Right cardiac atrium (tissue), 5 donors: ENCODE measurements at places on chromosomes 3 and 15. TPM values are rescaled to one million over a fixed set of nuclear protein-coding genes. Genes with fewer than 3 reads are reported as not detected.
A peak's percentile ranks its signal among the peaks of the same experiment; 100 is the strongest.

LRRIQ4 gene
- not detected for total RNA-seq

DNA sequence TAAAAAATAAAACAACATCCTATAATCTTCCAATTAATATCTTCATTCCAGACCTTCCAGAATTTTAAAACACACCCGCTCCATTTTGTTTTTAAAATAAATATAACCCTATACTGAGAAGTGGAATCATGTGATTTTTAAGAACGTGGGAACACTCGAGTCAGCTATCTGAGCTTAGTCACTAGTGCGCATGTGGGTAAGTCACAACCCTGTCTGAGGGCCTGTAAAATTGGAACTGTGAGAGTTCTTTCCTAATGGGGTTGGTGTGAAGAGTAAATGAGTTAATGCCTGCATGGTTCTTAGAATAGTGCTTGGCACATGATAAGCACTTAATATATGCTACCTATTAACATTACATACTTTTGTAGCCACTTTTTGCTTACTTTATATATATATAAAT, 19.9 kb upstream of the POLR2M start:
- no peak for DNase-seq

ALDH1A3 gene
- 9.5 TPM for total RNA-seq

DNA sequence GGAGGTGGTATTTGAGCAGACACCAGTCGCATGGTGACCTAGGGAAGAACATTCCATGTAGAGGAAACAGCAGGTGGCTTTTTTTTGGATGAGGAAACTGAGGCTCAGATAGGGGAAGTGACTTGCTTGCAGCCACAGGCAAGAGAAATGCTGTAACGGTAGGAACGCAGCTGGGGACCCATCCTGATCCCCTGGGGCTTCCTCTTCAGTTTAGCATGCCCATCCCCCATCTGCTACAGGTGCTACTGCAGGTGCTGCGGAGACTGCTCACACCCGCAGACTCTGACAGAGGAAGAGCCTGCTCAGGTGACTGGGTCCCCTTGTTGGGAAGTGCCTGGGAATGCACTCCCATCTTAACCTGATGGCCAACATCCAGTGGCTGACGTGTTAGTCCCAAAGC, 55.4 kb upstream of the SEC13 start:
- no peak for DNase-seq

DNA sequence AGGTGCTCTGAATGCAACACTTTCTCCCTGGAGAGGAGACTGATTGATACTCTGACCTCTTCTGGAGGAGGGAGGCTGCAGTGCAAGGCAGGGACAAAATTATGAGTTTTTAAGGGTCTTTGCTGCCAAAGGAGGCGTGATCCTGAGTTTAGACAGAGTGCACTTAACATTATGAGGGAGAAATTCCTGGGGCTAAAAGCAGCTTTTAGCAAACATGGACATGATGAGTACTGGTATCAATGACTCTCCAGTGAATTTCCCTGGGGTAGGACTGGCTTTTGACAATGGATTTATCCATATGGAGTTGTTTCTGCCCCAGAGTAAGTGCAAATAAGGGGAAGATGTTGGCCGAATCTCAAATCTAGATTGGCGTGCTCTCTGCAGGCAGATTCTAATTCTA, 133.1 kb downstream of the THSD4 start:
- no peak for DNase-seq

DNA sequence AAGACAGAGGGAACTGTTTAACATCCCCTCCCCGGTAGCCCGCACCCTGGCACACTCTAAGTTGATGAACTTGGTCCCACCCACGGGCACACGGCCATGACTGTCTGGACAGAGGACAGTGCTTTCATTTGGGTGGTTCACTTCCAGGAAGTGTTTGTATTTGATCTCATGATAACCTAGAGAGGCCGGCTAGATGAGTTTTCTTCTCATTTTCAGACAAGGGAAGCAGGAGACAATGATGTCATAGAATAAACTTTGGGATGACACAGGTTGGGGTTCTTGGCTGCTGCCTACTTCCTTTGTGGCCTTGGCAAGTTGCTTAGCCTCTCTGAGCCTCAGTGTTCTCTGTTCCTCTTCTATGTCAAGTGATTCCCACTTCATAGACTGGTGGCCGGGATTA, 16.1 kb upstream of the LYSMD4 start:
- DNase-seq, result peak; percentile 56

COL7A1 gene
- total RNA-seq, result 20.4 TPM

GRCh38 chr15:100728371-100729201, 126.2 kb downstream of the ASB7 start:
- DNase-seq, result no peak

- no peak for DNase-seq
Observed at GRCh38 chr3:158617982-158618875, 26.1 kb upstream of the GFM1 start.

- no peak for DNase-seq
Observed at GRCh38 chr3:169440926-169441325, 222.6 kb downstream of the MECOM start.

DNA sequence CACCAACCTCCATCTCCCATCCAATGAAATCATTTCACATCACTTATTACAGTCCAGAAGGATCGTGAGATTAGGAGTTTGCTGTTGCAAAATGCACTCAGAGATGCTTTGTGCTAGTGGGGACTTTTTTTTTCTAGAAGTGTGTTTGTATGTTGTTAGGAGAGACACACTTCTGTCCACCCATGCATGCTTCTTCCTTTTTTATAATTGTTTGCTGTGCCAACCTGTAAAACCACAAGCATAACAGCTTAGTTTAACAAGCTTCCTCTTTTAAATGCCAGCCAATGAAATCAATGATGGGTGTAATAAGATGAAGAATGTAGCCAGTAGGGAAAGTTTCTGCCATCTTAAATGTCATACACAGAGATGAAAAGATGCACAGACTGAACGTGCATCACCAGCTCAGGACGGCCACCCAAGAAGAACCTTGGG, 305.6 kb upstream of the STT3B start:
- DNase-seq, result no peak

GRCh38 chr3:133820889-133821675, 15.5 kb downstream of the SRPRB start:
- no peak for DNase-seq

- DNase-seq, result no peak
Observed at GRCh38 chr3:9416139-9416780, 18.8 kb downstream of the SETD5 start.

DNA sequence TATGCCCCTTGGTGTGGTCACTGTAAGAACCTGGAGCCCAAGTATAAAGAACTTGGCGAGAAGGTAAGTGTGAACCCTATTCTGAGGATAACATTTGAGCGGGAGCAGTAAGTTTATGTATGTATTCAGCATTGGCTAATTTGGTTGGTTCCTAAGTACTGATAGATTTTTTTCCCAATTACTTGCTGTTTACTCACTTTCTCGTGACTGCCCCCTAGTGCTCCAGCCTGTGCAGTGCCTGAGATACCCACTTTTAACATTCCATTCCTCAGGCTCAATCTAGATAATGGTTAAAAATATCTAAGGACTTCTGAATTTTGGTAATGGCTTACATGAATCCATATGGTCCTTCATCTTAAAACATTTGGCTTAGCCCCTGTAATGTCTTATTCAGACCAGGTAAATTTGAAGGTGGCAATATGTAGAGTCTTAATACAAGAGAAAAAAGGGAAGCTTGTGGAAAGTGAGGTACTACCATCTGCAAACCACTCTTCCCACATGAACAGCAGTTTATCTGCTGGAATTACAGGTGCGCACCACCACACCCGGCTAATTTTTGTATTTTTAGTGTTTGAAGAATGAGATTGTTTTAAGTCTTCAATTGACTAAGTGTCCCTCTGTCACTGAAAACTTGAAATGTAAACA, 7.1 kb downstream of the ELL3 start:
- DNase-seq, result peak; percentile 68

DNA sequence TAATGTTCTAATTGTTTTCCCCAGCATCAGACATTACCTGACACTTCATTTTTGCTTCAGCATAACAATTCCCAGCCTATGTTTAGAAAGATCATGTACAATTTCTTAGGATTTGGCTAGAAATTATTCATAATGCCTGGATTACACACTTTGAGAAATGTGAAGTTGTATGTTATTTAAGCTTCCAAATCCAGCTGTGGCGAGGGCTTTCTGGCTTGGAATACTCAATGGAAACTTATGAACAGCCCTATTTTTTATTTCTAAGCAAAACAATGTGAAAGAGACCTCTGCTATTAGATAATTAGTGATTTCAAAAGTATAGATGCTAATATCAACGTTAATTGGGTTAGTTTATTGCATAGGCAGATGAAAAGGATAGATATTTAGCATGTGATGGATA, 341.6 kb downstream of the ZNF385D start:
- no peak for DNase-seq

DNA sequence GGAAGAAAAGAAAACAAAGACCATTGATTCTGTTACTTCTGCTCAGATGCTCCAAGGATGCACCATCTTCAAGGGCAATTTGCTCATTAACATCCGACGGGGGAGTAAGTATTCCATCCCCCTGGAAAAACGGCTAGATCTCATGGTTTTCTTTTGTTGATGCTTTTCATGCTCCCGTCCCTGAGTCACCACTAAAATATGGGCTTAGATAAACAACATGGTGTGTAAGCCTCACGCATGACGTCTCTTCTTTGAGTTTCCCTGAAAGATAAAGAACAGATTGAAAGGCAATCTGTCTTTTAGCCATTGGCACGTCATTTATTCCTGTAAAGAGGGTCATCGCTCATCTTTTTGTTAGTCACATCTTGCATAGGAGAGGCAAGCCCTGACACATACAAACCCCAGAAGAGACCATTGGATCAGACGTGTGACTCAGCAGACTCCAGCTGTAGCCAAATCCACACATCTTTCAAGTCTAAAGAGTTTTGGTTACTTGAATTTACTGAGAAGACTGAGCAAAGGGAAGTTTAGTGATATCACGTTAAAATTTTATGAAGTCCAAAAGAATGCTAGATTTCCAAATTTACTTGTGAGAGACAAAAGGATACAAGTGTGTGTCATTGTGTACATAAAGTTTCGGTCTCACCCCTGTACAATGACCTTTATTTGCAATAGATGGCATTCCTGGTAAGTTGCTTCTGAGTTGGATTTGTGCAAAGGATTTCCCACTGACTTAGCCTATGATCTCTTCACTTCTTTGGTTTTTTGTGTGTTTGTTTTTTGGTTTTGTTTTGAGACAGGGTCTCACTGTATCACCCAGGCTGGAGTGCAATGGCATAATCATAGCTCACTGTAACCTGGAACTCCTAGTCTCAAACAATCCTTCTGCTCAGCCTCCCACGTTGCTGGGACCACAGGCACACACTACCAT, 110.5 kb downstream of the PGPEP1L start:
- no peak for DNase-seq

GRCh38 chr3:182626484-182627467, 166.5 kb upstream of the ATP11B start:
- no peak for DNase-seq

GPR176 gene
- total RNA-seq, result 1.4 TPM

GRCh38 chr15:67050062-67050461, 15.3 kb upstream of the SMAD3 start:
- DNase-seq, result no peak

TNIK gene
- total RNA-seq, result 27.4 TPM

GRCh38 chr3:21621181-21621651, 129.8 kb downstream of the ZNF385D start:
- no peak for DNase-seq

DNA sequence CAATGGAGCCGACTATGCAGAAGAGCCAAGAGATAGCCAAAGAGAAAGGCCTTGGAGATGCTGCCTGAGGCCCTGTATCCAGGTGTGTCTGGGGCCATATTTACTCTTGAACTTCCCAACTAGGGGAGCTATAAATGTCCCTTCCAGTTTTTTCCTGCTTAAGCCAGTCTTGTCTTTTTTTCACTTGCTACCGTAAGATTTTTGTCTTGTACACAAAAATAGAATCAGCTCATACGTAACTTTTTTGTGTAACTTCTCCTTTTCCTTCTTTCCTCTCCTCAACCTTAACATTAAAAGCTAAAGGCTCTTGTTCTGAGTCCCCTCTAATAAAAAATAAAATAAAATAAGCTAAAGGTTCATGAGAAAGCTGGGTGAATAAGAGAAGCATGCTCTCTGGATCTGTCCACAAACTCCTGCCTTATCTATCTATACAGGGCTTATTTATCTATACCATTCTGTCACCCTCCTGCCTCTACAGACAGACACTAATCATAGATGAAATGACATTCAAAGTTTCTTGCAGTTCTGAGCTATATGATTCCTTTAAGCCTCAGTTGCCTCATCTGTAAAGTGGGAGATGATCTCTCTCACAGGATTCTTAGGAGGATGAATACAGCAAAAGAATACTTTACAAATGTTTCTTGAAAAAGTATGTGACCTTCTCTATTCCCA, 4.6 kb downstream of the SUMF1 start:
- DNase-seq, result no peak

GRCh38 chr3:115968871-115969270, 345.6 kb downstream of the GAP43 start:
- no peak for DNase-seq

- no peak for DNase-seq
Observed at GRCh38 chr3:65484964-65485363, 553.8 kb downstream of the MAGI1 start.

TMEM44 gene
- total RNA-seq, result 11.3 TPM

DNA sequence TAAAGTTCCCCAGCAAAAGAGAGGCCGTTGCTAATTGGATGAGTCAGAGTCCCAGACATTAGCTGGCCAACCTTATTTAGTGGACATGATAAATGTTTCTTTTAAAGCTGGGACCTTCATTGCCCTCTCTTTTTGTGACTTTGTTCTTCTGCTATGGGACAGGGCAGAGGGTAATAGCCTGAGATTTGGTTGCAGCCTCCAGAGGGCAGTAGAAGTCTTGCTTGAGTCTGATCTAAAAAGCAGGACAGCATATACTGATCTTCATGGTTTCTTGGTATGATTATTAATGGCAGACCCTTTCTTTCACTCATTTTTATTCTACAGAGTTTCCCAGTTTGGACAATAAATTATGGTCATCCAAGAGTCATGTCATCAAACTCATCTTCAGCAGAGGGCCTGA, 25.1 kb upstream of the ZKSCAN7 start:
- DNase-seq, result no peak

DNA sequence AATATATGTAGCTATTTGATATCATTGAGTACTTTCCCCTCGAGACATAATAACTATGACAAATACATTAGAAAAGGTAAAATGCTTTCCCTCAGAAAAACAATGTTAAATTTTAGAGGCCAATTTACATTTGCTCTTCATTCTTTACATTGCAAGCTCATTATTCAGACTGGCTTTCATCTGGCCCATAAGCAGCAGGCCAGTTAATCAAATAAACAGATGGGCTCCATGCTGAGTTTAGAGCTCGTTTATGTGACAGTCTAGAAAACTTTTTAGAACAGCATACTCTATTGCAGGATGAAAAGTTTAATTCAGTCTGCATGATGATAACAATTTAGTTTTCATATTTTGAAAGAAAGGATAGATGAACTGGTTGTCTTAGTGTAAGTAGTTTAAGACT, 150.6 kb downstream of the DUT start:
- no peak for DNase-seq

DNA sequence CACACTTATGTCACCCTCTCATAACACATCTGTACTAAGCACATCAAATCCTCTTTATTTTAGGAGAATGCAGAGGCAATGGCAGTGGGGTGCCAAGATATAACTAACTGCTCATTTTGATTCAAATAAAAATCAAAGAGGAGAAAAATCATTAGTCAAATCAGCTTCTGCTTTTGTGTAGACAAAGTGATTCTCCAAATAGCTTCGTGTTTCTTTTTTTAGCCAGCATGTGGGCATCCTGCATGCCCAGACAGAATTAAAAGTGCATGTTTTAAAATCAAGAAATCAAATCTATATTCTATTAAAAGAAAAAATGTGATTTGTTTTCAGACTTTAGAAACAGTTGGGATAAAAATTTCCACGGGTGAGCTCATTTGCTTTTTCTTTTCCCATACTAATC, 761.3 kb upstream of the CFAP20DC start:
- no peak for DNase-seq
